Osteoblast (primary cell): ENCODE measurements at places on chromosomes 2 and 18. TPM values are rescaled to one million over a fixed set of nuclear protein-coding genes. Genes with fewer than 3 reads are reported as not detected.

RNASEH1 gene
- 35.9 and 39.4 TPM in 2 replicates for total RNA-seq

KHK gene
- 0.29 and 0.36 TPM in 2 replicates for total RNA-seq

MDH1B gene
- 0.88 and 2.2 TPM in 2 replicates for total RNA-seq

GBX2 gene
- total RNA-seq: not detected in 2 replicates

CNTNAP5 gene
- total RNA-seq: not detected in 2 replicates

MAP3K19 gene
- not detected in 2 replicates for total RNA-seq

CTNNA2 gene
- 0.29 TPM in 1 of 2 replicates, not detected in the other for total RNA-seq

RAD51AP2 gene
- not detected in 2 replicates for total RNA-seq

TWSG1 gene
- 88.7 and 101 TPM in 2 replicates for total RNA-seq

ZNF804A gene
- total RNA-seq: under 0.01 TPM in 1 of 2 replicates, not detected in the other

FHOD3 gene
- total RNA-seq: 13.0 and 17.4 TPM in 2 replicates

HMSD gene
- total RNA-seq: under 0.01 and 1.4 TPM in 2 replicates

PLGLB2 gene
- total RNA-seq: 2.5 and 3.2 TPM in 2 replicates

CD8A gene
- not detected in 2 replicates for total RNA-seq

CXCR4 gene
- under 0.01 TPM in 2 replicates for total RNA-seq

ZSWIM2 gene
- 0.29 TPM in 1 of 2 replicates, not detected in the other for total RNA-seq

G6PC2 gene
- total RNA-seq: not detected in 2 replicates

LYPD6B gene
- total RNA-seq: 2.5 and 2.9 TPM in 2 replicates

C2orf66 gene
- under 0.01 and 0.36 TPM in 2 replicates for total RNA-seq

AQP12A gene
- total RNA-seq: not detected in 2 replicates

LAMA3 gene
- 8.3 and 33.3 TPM in 2 replicates for total RNA-seq

VWC2L gene
- total RNA-seq: not detected in 2 replicates

GRCh38 chr2:45929674-45930395, 278.4 kb downstream of the PRKCE start:
- peak; percentile 53 for DNase-seq
- H3K27ac ChIP-seq: no peak overlapping the region
- no peaks in the 10 kb centered on the region for H3K27me3 ChIP-seq
- no peak overlapping the region for H3K4me3 ChIP-seq
- H3K36me3 ChIP-seq: no peaks in the 10 kb centered on the region

- H3K36me3 ChIP-seq: no peaks in the 10 kb centered on the region
- no peaks in the 10 kb centered on the region for H3K27me3 ChIP-seq
- H3K27ac ChIP-seq: no peak overlapping the region
- H3K4me1 ChIP-seq: peaks cover 11% of the 10 kb centered on the region
Observed at GRCh38 chr2:190805126-190805525, 75.5 kb upstream of the GLS start.

DNA sequence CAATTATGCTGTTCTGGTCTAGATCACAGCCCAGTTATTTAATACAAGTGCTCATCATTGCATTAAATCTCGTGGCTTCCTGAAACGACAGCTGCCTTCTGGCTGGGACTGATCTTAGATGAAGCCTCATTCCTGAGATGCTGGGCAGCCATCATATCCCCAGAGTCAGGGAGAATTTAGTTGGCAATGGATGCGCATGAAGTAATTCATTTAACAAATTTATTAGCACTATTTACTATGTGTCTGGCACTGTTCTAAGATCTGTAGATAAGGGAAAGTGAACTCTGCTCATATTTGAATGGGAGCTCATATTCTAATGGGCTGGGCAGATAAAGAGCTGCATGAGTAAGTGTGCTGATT, 244.7 kb downstream of the KCNS3 start:
- H3K27me3 ChIP-seq: peaks cover 6% of the 10 kb centered on the region
- H3K36me3 ChIP-seq: no peaks in the 10 kb centered on the region
- DNase-seq: no peak
- H3K4me1 ChIP-seq: peaks cover 20% of the 10 kb centered on the region

DNA sequence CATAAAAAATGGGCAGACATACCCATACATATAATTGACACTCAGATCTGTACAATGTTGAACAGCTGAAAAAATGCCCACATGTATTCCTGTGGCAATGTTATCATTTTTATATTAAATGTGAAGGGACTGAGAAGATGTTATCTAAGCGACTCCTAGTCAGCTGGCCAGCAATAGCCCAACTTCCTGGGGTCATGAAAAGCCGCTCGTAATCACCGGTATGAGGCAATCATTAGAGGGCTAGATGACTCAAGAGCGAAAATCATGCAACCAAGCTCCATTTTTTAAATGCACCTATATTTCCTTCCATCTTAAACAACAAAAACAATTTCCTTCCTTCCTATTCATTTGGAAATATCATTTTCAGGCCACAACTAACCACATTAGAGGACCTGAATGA, 274.6 kb upstream of the CCDC68 start:
- H3K36me3 ChIP-seq: peaks cover 29% of the 10 kb centered on the region
- no peaks in the 10 kb centered on the region for H3K27me3 ChIP-seq
- no peak for DNase-seq
- H3K4me3 ChIP-seq: no peak overlapping the region

GRCh38 chr2:131045286-131046027, 47.8 kb downstream of the FAM168B start:
- H3K27ac ChIP-seq: no peak overlapping the region
- peak; percentile 78 for DNase-seq
- no peak overlapping the region for H3K4me3 ChIP-seq
- no peaks in the 10 kb centered on the region for H3K4me1 ChIP-seq

- H3K27ac ChIP-seq: no peak overlapping the region
- DNase-seq: no peak
- H3K36me3 ChIP-seq: peaks cover 11% of the 10 kb centered on the region
- peaks cover 51% of the 10 kb centered on the region for H3K4me1 ChIP-seq
- H3K27me3 ChIP-seq: no peaks in the 10 kb centered on the region
Observed at GRCh38 chr2:241153616-241154015, 3.3 kb downstream of the PPP1R7 start.

- DNase-seq: no peak
- H3K27ac ChIP-seq: peak overlapping the region; percentile 81
- H3K4me1 ChIP-seq: peaks cover 45% of the 10 kb centered on the region
- no peaks in the 10 kb centered on the region for H3K36me3 ChIP-seq
Observed at GRCh38 chr18:55405475-55405874, 182.5 kb downstream of the TCF4 start.

DNA sequence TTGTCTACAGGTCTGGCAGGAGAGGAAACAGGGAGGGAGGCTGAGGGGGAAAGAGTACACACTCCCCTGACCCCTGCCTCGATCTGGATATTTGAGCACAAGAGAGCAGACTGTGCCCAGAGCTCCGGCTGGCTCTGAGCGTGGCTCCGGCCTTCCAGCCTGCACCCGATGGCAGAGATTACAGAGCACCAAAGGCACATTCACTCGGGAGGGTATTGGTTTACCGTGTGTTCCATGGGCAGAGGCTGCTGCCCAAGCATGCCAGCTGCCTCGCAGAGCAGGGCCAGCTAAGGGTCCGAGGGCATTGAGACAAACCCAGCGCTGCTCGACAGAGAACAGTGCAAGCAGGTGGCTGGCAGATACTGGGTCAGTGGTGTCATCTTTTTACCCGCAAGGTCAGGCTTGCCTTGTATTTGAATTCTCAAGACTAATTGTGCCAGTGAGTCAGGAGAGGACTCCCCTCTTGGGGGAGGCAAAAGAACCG, 132.2 kb downstream of the TNS1 start:
- H3K4me3 ChIP-seq: no peak overlapping the region
- peaks cover 6% of the 10 kb centered on the region for H3K4me1 ChIP-seq
- peak; percentile 68 for DNase-seq
- peaks cover 80% of the 10 kb centered on the region for H3K36me3 ChIP-seq
- no peaks in the 10 kb centered on the region for H3K27me3 ChIP-seq

GRCh38 chr2:100643467-100643866, 80.7 kb downstream of the PDCL3 start:
- no peaks in the 10 kb centered on the region for H3K4me1 ChIP-seq
- no peak overlapping the region for H3K27ac ChIP-seq
- DNase-seq: no peak
- H3K27me3 ChIP-seq: peaks cover 20% of the 10 kb centered on the region

DNA sequence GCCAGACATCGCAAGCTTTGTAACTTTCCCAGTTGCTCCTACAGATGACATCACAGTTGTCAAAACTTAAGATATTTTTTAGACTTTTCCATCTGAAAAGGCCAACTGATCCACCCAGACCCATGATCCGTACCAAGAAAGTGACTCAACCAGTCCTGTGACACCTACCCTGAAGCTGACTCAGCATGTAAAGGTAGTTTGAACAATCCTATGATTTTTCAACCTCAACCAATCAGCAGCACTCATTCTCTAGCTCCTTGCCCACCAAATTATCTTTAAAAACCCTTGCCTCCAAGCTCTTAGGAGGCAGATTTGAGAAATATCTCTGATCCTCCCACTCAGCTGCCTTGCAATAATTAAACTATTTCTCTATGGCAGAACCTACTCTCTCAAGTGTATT, 1686.7 kb upstream of the LRRTM1 start:
- no peak overlapping the region for H3K27ac ChIP-seq
- no peaks in the 10 kb centered on the region for H3K36me3 ChIP-seq
- no peaks in the 10 kb centered on the region for H3K27me3 ChIP-seq
- DNase-seq: no peak
- no peaks in the 10 kb centered on the region for H3K4me1 ChIP-seq
- H3K4me3 ChIP-seq: no peak overlapping the region

DNA sequence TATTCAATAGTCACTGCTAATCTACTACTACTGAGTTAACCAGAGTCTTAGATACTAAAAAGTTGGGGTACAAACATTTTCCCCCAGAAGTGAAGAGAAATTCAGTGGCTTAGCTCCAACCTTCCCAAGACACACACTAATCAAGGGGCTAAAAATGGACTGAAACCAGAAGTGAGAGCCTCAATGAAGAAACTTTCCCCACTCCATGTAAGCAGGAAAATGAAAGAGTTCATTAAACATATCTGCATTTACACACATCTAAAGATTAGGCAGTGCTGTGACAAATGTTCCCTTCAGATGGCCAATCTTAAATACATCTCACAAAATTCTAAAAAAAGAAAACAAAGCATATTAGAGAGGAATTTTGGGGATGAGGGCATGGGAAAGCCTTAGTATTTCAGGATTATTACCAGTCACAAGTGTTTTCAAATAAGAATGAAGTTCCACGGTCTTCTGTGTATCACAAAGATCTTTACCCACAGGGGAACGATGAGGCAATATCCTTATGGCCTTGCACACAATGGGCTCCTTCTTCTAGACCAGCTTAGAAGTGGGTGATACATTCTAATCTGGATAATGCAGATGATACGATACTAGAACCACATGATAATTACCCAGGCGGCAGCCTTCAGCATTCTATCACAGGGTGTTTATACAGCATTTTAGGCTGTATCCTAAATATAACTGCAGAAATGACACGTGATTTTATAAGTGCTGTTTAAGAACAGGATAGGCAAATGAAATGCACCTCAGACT, 17.1 kb downstream of the ANKRD44 start:
- H3K36me3 ChIP-seq: no peaks in the 10 kb centered on the region
- H3K4me3 ChIP-seq: no peak overlapping the region
- no peak overlapping the region for H3K27ac ChIP-seq
- H3K4me1 ChIP-seq: peaks cover 16% of the 10 kb centered on the region

DNA sequence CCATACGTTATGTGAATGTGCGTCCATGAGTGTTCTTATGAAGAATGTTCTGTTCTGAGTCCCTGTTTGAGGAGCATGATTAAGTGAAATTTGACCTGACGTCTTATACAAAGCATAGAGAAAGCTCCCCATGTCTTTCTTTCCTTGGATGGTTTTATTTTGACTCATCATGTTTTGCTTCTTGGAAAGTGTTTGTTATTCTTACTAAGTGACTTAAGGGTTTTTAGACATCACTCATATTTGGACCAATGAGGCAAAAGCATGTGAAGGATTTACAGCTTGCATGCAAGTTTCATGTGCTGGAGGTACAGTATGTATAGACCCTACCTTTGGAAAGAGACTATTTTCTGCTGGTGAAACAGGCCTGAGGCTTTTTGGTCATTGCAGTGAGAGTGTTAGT, 33.5 kb upstream of the ZEB2 start:
- peaks cover 22% of the 10 kb centered on the region for H3K4me1 ChIP-seq
- peak; percentile 57 for DNase-seq
- H3K4me3 ChIP-seq: no peak overlapping the region
- no peaks in the 10 kb centered on the region for H3K36me3 ChIP-seq

GRCh38 chr18:26438980-26439379, 109.4 kb downstream of the KCTD1 start:
- H3K4me3 ChIP-seq: no peak overlapping the region
- H3K4me1 ChIP-seq: peaks cover 18% of the 10 kb centered on the region
- no peak for DNase-seq
- no peak overlapping the region for H3K27ac ChIP-seq
- H3K27me3 ChIP-seq: no peaks in the 10 kb centered on the region

DNA sequence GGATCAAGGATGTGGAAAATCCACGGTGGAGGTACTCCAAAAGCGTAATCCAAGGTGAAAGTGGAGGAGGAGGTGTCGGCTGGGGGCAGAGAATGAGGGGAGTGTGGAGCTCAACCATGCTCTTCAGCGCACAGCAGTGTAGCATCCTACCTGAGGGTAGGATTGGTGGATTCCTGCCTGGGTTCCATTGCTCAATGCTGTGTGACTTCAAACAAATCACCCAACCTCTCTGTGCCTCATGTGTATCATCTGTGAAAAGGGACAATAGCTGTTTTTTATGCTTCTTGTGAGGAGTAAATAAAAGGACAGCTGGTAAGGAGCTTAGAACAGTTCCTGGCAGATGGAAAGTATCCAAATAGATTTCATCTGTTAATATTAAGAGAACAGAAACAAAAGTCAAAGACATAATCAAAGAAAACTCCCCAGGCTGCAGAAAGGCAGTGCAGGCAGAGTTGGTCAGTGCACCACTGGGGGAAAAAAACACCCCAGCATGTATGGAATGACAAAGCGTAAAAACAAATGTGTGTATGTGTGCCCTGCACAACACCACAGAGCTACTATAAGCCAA, 130.0 kb upstream of the HDAC4 start:
- H3K27me3 ChIP-seq: no peaks in the 10 kb centered on the region
- no peak for DNase-seq
- H3K27ac ChIP-seq: no peak overlapping the region
- no peaks in the 10 kb centered on the region for H3K36me3 ChIP-seq
- H3K4me3 ChIP-seq: no peak overlapping the region

- no peaks in the 10 kb centered on the region for H3K27me3 ChIP-seq
- H3K27ac ChIP-seq: no peak overlapping the region
- no peaks in the 10 kb centered on the region for H3K4me1 ChIP-seq
- no peak for DNase-seq
Observed at GRCh38 chr2:146868051-146868450, 976.8 kb upstream of the ACVR2A start.

GRCh38 chr2:216618785-216619184, 14.4 kb upstream of the IGFBP2 start:
- DNase-seq: no peak
- H3K4me1 ChIP-seq: peaks cover 9% of the 10 kb centered on the region
- no peak overlapping the region for H3K4me3 ChIP-seq
- no peaks in the 10 kb centered on the region for H3K36me3 ChIP-seq

GRCh38 chr2:7169593-7169992, 252.4 kb downstream of the RNF144A start:
- no peak overlapping the region for H3K4me3 ChIP-seq
- no peaks in the 10 kb centered on the region for H3K27me3 ChIP-seq
- no peaks in the 10 kb centered on the region for H3K4me1 ChIP-seq
- DNase-seq: no peak
- H3K27ac ChIP-seq: no peak overlapping the region

GRCh38 chr2:96108541-96109360, 7.6 kb downstream of the ADRA2B start:
- H3K4me3 ChIP-seq: no peak overlapping the region
- H3K27ac ChIP-seq: no peak overlapping the region
- DNase-seq: peak; percentile 71
- no peaks in the 10 kb centered on the region for H3K4me1 ChIP-seq
- no peaks in the 10 kb centered on the region for H3K36me3 ChIP-seq
